Urinary bladder (tissue), 4 donors: ENCODE measurements at places on chromosomes 2 and 18. TPM values are rescaled to one million over a fixed set of nuclear protein-coding genes. Genes with fewer than 3 reads are reported as not detected.

The SS18 gene
- polyA plus RNA-seq, result 51.2 TPM

The FBLN7 gene
- 5.0 TPM for polyA plus RNA-seq

The DPP4 gene
- 0.80 TPM for polyA plus RNA-seq

The FARSB gene
- 15.1 TPM for polyA plus RNA-seq

The TRABD2A gene
- polyA plus RNA-seq, result 0.61 TPM

The SIX3 gene
- not detected for polyA plus RNA-seq

The FABP1 gene
- polyA plus RNA-seq, result 4.7 TPM

The RAX gene
- polyA plus RNA-seq, result not detected

The MSH2 gene
- 9.5 TPM for polyA plus RNA-seq

The TEKT4 gene
- not detected for polyA plus RNA-seq

GRCh38 chr2:70553334-70553583 lies 367 bp downstream of the TGFA start:
- no peak for DNase-seq

GRCh38 chr2:237538001-237538720 lies 28.2 kb upstream of the PRLH start:
- no peak for DNase-seq

- no peak for DNase-seq
These were observed 102.1 kb upstream of the SIX3 start for GRCh38 chr2:44839370-44839769.

DNA sequence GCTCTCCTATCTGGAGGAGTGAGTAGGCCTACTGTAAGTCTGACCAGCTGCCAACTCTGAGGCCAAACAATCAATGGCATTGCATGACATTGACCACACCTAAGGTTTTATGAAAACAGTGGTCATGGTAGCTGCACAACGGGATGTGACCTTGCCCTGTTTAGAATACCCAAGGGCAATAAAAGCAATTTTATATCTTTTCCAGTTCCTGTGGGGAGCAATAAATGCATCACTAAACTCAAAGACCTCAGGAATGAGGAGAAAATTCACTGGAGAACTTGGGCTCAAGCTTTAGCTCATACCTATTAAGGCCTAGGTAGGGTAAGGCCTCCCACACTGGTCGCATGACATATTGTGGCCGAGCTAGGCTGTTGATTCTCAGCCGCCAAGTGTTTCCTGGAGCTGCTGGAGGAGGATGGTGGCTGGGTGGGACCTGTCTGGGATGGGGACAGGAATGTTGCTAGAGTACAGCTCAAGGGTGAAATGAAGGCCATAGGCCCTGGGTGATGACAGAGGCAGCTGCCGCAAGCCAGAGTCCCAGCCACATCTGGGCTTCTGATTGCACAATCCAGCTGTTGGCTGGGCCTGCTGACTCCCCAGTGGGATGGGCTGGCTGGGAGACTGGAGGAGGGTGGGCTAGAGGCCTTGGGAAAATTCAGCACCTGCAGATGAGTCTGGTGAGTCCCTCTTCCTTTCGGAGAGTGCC lies 313.7 kb downstream of the CYP26B1 start:
- DNase-seq, result no peak

DNA sequence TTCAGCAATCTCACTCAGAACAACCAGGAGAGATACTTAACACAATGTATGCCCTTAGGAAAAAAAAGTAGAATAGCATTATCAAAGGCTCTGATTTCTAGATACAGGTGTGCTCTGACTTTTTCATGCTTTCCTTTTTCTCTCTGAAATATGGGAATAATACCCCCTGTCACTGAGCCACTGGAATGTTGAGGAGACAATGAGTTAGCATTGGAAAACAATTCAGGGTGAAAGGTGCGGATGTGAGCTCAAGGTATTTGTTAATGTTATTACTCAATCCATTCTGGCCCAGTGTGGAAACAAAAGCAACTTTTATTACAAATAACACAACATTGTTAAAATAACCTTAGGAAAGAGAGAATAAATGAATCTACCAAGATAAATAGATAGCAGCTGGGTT lies 228.0 kb downstream of the IKZF2 start:
- DNase-seq, result no peak

- DNase-seq, result no peak
These were observed 675 bp upstream of the MLPH start for GRCh38 chr2:237486334-237486818.

GRCh38 chr2:238528953-238529781 lies 102.4 kb downstream of the ASB1 start:
- DNase-seq, result peak; percentile 49
